ENCODE measurements at places on chromosomes 16 and 17. TPM values are rescaled to one million over a fixed set of nuclear protein-coding genes. Genes with fewer than 3 reads are reported as not detected.

MYBBP1A gene
- total RNA-seq = 44.5 TPM

- no peak overlapping the region for H3K27ac ChIP-seq
- H3K4me1 ChIP-seq = peaks cover 10% of the 10 kb centered on the region
- no peaks in the 10 kb centered on the region for H3K36me3 ChIP-seq
- no peak overlapping the region for H3K4me3 ChIP-seq
- DNase-seq = no peak
- no peaks in the 10 kb centered on the region for H3K27me3 ChIP-seq
Measured at GRCh38 chr16:78180349-78180748, 80.9 kb downstream of the WWOX start.

DNA sequence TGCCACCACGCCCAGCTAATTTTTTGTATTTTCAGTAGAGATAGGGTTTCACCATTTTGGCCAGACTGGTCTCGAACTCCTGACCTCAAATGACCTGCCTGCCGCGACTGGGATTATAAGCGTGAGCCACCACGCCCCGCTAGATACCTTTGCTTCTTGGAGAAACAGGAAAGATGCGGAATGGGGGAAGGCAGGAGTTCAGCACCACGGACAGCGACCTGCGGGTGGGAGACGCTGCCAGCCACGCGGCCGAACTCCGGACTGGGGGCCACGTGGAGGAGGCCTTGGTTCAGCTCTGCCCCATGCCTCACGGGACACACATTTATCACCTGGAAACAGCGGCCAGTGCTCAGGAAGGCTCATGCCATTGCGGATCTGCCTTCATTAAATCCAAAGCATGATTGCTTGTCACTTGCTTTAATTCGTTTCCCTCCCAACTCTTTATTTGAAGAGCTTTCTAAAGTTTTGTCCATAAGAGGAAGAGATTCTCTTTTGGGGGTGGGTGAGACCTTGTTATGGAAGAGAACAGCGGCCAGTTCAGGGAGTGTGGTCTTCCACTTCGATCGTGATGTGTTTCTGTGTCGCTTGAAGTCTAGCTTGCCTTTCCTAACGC, 219.9 kb downstream of the ENGASE start:
- H3K36me3 ChIP-seq = no peaks in the 10 kb centered on the region
- no peak overlapping the region for H3K4me3 ChIP-seq
- H3K27ac ChIP-seq = no peak overlapping the region
- H3K4me1 ChIP-seq = no peaks in the 10 kb centered on the region

DNA sequence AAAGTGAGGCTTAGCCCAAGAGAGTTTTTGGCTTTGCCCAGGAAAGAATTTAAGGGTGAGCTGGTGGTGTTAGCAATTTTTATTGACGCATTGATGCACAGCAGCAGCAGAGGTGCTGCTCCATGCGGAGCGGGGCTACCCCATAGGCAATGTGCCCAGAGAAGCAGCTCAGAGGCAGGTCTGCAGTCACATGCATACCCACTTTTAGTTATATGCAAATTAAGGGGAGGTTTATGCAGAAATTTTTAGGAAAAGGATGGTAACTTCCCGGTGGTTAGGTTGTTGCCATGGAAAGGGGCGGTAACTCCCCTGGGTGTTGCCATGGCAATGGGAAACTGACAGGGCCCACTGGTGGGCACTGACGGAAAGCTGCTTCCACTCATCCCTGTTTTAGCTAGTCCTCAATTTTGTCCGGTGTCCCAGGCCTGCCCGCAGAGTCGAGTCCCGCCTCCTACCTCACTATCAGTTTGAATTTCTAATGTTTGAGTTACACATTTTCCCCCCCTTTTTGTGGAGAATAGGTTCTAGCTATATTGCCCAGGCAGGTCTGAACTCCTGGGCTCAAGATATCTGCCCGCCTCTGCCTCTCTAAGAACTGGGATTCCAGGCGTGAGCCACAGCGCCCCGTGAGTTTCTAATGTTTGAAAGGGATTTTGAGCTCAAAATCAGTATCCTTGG, 10.4 kb upstream of the GJD3 start:
- no peak for DNase-seq
- no peaks in the 10 kb centered on the region for H3K4me1 ChIP-seq
- H3K36me3 ChIP-seq = no peaks in the 10 kb centered on the region
- H3K4me3 ChIP-seq = no peak overlapping the region

GRCh38 chr16:1211451-1212268, 13.4 kb downstream of the TPSG1 start:
- H3K27ac ChIP-seq = no peak overlapping the region
- H3K4me1 ChIP-seq = no peaks in the 10 kb centered on the region
- H3K27me3 ChIP-seq = no peaks in the 10 kb centered on the region
- no peaks in the 10 kb centered on the region for H3K36me3 ChIP-seq

DNA sequence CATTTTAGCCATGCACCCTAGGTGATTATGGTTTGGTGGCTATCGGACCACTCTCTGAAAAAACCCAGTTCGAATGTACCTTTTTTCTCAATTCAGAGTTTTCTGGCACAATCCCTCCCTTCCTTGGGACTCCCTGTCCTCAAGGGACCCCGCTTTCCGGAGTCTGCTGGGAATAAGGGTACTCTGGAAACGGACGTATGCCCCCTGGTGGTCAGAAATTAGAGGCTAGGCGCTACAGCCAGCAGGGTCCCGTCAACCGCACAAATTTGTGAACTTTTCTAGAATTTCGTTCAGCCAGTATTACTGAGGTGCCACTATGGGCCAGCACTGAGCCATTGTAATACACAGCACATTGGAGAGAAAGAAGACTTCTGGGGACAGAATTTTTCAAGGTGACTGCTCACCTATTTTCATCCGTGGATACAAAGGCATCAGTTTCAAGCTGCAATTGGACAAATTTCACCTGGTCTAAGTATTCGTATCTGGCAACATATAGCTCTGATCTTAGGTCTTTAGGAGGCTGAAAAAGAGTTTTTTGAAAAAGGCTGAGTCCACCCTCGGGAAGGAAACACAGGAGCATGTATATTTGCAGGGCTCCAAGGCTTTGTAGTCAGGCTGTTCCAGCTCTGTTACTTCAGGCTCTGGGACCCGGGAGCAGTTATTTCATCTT, 27.1 kb upstream of the CRYBA1 start:
- H3K27me3 ChIP-seq = no peaks in the 10 kb centered on the region

- no peak overlapping the region for H3K4me3 ChIP-seq
- H3K36me3 ChIP-seq = no peaks in the 10 kb centered on the region
- DNase-seq = no peak
Measured at GRCh38 chr16:84787263-84787622, 32.5 kb upstream of the CRISPLD2 start.
